ENCODE measurements at places on chromosomes 7 and 10.

- DNase-seq, result no peak
Measured at GRCh38 chr10:4865945-4866661, 40.1 kb downstream of the AKR1E2 start.

DNA sequence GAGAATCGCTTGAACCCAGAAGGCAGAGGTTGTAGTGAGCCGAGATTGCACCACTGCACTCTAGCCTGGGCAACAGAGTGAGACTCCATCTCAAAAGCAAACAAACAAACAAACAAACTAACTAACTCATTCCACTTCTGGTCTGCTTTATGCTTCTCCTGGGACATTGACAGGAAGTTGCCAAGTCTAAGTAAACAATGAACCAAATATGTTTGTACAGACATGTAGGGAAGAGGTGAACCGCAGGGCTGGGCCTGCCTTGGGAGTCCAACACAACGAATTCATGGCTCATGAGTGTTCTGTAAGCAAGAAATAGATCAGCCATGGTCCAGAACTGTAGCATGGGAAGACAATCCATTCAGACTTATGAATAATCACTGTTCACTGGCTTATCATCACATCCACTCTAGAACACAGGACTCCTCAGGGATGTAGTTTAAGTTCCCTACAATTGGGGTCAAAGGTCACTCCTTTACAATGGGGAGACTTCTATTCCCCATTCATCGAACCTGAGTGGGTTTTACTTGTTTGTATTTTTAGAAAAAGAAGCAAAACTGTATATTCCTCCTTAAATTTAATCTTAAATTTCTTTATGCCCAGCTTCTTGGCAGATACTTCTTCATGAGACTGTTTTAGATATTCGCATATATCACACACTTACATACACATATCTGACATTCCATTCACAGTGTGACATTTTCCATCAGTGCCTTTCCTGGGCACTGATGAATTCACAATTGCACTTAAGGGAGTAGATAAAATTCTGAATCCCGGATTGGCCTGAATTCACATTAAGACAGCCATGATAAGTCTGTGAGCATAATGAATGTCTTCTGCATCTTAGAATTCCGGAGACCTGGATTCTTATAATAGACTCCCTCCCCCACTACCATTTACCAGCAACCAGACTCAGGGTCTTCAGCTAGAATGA is 159.1 kb upstream of the EEPD1 start:
- DNase-seq, result no peak

- no peak for DNase-seq
Measured at GRCh38 chr10:111129363-111129762, 52.5 kb downstream of the ADRA2A start.

GRCh38 chr10:129742742-129743550 is 221.1 kb downstream of the EBF3 start:
- no peak for DNase-seq

DNA sequence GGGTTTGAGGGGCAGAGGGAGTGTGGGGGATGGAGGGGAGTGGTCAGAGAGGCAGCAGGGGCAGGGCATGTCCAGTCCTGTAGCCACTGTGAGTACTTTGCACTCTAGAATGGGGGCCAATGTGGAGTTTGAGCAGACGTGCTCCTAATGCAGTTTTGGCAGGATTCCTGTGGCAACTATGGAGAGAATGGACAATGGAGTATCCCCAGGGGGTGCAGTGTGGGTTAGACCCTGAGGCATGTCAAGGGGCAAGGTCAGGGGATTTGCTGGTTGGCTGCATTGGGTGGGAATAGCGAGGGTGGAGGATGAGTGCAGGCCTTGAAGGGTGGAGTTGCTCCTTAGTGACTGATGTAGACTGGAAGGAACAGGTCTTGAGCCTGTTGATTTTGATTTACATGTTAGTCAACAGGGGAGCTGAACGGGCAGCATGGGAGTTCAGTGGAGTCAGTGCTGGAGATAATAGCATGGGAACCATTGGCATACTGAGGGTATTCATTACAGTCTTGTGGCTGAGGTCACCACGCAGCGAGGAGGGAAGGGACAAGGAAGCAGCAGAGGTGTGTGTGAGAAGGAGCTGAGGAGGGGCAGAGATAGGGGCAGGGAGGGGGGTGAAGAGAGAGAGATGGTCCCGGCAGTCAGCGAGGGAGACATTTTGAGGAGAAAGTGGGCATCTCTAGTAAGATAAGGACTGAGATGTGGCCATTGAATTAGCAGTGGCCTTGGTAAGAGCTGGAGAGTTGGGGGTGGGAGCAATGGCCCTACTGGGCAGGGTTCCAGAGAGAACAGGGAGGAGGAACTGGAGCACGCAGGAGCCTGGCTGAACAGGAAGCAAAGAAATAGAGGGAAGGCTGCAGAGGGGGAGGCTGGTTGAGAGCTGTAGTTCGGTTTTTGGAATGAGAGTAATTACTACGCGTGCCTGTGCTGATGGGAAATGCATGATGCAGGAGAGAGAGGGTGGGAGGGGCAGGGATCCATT is 112.7 kb downstream of the CCNY start:
- peak; percentile 39 for DNase-seq

- DNase-seq, result no peak
Measured at GRCh38 chr10:21003240-21003822, 106.2 kb upstream of the NEBL start.

DNA sequence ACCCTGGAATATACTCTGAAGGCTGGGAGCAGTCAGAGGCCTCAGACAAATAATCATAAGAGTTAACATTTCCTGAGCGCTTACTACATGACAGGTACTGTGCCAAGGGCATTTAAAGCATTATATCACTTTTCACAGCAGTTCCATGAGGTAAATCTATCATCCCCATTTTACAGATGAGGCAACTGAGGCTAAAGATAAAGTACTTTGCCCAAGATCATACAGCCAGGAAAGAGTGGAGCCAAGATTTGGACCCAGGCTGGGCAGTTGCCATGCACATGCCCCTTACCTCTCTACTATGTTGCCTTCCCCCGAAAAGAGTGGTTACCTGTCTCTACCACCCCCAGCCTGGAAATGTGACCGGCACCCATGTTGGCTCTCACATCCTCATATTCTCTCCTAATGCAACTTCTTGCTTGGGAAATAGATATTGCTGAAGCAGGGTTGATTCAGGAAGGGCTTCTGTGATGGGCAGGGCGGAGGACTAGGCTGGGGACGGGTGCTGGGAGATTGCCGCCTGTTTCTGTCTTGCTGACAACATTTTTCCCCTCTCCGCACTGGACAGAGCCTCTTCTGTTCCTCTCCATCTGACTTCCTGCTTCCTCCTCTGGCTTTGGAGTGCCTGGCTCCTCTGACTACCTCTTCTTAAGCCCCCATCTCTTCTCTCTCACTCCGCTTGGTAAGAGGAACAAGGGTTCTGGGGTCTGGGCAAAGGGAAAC is 13.8 kb downstream of the SMO start:
- no peak for DNase-seq

Measured in nucleus accumbens (tissue), 56 donors.